ENCODE measurements at places on chromosomes 2 and 18.

DNA sequence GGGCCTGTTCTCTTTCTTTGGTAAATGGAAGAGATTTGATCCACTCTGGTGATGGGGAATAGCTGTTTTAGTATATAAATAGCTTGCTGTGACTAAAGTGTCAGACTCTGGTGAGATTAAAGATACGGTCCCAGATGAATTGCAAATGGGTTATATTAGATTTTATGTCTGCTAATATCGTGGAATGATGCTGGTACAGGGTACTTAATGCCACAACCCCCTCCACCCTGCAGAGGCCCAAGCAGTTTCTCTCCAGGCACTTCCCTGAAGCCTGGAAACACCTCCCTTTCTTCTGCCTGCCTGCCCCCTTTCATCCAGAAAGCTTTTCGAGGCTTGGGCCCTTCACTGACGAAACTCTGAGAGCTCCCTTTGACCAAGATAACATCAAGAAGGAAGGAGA, 21.4 kb upstream of the RFX8 start:
- DNase-seq: no peak

DNA sequence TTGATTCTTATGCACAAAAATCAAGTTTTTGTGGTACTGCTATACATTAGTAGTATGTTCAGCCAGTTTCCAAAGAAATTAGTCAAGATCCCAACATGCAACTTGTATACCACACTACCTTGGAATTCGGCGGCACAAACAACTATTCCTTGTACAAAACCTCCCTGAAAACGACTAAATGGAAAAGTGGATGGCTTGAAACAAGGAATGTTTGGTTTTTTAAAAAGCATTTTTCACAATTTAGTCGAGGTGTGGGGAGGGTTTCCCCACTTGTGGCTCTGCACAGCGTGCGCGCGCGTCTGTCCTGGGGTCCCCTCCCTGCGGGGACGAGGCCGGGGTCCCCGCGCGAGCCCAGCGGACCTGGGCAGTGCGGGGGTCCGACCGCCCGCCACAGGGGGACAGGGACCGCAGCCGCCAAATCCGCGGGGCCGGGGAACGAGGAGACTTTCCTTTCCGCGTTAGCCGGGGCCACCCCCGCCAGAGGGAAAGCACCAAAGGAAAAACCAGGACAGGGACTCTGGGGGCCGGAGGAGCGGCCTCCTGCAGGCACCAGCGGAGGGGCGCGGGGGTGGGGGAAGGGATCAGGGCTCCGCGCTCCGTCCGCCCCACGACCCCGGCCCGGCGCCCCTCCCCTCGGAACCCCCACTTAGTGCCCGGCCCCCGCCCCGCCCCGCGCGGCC, 534 bp upstream of the SOCS6 start:
- no peak for DNase-seq

DNA sequence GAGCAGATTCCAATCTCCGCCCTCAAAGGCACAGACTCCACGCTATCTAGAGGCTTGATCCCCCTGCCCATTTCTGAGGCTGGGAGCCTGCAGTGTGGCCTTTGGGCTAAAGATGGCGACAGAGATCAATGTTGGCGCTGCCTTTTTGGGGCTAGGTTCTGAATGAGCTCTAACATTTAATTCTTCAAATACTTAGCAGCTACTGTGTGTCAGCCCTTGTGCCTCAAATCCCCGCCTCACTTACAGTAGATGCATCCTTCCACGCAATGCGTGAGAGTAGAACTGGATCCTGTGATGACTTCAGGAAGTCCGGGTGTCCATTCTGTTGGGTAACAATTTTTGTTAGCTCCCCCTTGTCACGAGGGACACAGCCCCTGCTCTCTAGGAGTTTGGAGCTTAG, 12.4 kb downstream of the IL1F10 start:
- no peak for DNase-seq

DNA sequence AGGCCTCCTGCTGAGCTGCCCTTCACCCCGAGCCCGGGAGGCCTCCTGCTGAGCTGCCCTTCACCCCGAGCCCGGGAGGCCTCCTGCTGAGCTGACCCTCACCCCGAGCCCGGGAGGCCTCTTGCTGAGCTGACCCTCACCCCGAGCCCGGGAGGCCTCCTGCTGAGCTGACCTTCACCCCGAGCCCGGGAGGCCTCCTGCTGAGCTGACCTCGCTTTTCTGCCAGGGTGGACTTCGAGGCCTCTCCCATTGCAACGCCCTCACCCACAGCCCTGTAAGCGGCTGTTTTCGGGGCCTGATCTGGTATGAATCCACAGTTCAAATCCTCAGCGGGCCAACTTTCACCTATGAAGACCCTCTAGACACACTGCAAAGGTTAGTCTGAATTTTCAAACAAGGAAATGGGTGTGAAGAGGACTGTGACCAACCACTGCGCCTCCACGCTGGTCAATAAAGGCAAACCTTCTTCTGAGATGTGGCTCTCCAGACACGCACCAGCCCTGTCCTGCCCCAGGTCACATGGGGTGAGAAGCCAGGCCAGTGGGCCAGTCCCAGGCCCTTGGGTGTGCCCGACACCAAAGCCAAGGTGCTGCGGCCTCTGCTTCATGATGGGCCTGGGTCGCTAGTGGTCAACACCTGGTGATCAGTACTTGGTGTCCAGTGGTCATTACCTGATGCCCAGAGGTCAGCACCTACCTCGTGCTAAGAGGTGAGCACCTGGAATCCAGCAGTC, 225.1 kb upstream of the SALL3 start:
- DNase-seq: no peak

DNA sequence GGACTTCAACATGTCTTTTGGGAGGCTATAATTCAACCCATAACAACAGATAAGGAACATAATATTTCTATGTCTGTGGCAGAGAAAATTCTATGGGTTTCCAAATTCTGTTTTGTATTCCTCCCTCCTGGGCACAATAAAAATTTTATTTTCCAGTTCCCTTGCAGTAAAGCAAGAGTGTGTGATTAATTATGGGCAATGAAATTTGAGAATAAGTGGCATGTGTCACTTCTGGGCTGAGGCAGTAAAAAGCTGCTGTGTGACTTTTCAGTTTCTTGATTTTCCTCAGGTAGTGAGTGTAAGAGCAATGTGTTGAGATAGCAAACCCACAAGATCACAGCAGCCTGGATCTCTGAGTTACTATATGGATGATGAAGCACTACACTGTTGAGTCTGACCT, 216.4 kb downstream of the MEIS1 start:
- DNase-seq: no peak
